Peyer's patch (tissue), 4 donors: ENCODE measurements at places on chromosomes 1 and 21. TPM values are rescaled to one million over a fixed set of nuclear protein-coding genes. Genes with fewer than 3 reads are reported as not detected.

DNA sequence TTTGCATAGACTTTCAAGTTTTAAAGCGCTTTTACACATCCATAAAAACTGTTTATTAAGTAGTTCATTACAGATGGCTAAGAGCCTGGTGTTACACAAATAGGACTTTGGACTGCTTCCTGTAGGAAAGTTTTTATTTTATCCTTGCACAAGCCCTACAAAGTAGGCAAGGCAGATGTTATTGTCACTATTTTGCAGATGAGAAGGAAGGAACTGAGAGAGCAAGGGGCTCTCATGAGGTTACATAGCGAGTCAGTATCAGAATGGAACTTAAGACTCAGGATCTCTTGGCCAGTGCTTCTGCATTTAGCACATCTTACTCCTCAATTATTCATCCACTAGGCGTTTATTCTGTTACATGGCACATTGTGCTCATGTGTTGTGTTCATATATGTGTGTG lies 2.6 kb upstream of the MAPKAPK2 start:
- no peak for DNase-seq

- no peak for DNase-seq
Measured at GRCh38 chr1:47991187-47991586, 6.0 kb downstream of the TRABD2B start.

Gene WNT3A
- total RNA-seq = not detected

Gene IGSF8
- 41.5 TPM for total RNA-seq

Gene LEPR
- 22.0 TPM for total RNA-seq

DNA sequence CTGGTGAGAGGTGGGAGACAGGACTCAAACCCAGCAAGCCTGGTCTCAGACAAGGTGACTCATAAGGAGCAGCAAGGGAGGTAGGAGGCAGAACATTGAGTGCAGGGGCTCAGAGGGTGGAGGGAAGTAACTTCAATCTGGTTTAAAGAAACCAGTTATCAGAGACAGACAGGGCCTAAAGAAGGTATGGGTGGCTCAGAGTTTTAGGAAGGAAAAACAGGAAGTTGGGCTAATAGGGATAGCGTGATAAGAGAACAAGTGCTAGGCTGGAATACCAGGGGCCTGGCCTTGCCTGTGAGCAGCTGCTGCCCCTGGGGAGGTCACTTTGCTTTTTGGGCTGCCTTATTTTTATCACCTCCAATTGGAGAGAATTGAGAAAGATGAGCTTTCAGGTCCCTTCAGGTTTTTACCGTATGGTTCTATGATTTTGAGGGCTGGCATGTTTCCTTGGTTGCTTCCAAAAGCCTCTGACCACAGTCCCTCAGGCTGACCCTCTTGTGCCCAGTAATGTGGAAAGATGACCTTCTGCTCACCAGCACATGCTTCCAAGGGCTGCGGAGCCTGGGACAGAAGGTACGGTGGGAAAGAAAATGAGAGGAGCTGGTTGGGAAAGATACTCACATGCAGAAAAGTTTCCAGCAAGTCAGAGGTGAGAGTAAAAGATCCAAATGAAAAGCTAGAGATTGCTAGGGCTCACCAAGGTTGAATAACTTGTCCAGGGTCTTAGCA lies 77.0 kb downstream of the DDR2 start:
- no peak for DNase-seq

Gene CFAP141
- total RNA-seq = not detected

DNA sequence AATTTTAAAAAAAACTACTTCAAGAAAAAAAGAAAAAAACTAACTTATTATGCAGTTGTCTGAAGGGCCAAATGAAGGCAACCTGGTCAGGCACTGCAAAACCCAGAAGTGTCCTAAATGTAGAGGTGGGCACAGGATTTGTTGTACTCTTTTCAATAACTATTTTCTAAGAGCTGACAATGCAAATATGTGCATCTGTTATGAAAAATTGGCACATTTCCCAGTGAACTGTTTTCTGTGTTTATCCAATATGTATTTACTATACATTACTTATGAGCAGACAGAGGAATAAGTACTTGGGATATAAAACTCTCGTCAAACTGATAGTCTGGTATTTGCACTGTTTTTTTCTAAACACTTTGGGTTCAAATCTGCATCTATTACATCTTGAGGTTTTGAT lies 188.0 kb upstream of the C21orf91 start:
- no peak for DNase-seq

- no peak for DNase-seq
Measured at GRCh38 chr1:81781749-81782148, 19.0 kb upstream of the ADGRL2 start.

Gene KCNJ9
- total RNA-seq = not detected

Gene DUSP23
- total RNA-seq = 71.7 TPM

DNA sequence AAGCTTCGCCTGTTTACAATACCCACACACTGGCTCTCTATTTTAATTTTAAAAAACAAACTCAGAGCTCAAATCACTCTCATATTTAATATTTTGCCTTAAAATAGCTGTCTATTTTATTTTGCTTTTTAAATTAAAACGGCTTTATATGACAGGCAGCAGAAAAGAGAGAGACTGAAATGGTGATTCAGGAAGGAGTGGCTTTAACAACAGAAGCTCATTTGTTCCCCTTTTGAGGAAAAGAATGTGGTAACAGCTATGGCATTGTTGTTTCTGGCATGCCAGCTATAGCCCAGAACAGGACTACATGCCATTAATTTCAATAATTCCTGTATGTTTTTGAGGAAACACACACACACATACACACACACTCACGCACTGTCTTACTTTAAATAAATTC lies 234.2 kb upstream of the PTBP2 start:
- no peak for DNase-seq

Gene POU3F1
- not detected for total RNA-seq

Gene HSD11B1
- total RNA-seq = 5.8 TPM

- DNase-seq = no peak
Measured at GRCh38 chr1:23448846-23449245, 24.3 kb upstream of the TCEA3 start.

GRCh38 chr1:171595324-171595723 lies 26.7 kb upstream of the MYOCOS start:
- DNase-seq = no peak

GRCh38 chr1:97114842-97115241 lies 393.3 kb downstream of the PTBP2 start:
- no peak for DNase-seq
